Right lobe of liver (tissue), 6 donors: ENCODE measurements at places on chromosomes 2 and 18. TPM values are rescaled to one million over a fixed set of nuclear protein-coding genes. Genes with fewer than 3 reads are reported as not detected.

The AQP12A gene
- total RNA-seq: not detected

The ITPRIPL1 gene
- total RNA-seq: 0.74 TPM

The EIPR1 gene
- 9.7 TPM for total RNA-seq

The ELMOD3 gene
- 12.8 TPM for total RNA-seq

The ZNF532 gene
- 2.4 TPM for total RNA-seq

The CFAP65 gene
- not detected for total RNA-seq

The CNDP2 gene
- total RNA-seq: 178 TPM

The MATN3 gene
- total RNA-seq: not detected

The FHOD3 gene
- 1.2 TPM for total RNA-seq

The NLRC4 gene
- total RNA-seq: 0.62 TPM

DNA sequence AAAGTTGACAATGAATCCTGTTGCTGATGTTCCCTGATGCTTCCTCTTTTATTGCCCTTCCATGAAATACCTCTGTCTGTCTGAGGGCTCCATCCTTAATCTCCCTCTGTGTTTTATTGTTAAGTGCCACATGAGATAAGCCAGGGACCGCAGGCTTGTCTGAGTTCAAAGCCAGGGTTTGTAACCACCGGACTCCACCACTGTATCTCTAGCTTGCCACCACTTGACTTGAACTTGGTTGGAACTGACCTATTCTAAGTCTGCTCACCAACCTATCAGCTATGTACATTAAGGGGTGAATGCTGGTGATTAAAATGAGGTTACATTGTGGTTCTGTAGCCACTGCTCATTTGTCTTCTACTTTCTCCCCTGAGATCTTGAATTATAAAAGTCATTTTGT is 328.5 kb upstream of the ZEB2 start:
- H3K4me1 ChIP-seq: no peaks in the 10 kb centered on the region
- no peak for DNase-seq
- H3K36me3 ChIP-seq: no peaks in the 10 kb centered on the region
- no peak overlapping the region for H3K27ac ChIP-seq
- no peak overlapping the region for H3K4me3 ChIP-seq

DNA sequence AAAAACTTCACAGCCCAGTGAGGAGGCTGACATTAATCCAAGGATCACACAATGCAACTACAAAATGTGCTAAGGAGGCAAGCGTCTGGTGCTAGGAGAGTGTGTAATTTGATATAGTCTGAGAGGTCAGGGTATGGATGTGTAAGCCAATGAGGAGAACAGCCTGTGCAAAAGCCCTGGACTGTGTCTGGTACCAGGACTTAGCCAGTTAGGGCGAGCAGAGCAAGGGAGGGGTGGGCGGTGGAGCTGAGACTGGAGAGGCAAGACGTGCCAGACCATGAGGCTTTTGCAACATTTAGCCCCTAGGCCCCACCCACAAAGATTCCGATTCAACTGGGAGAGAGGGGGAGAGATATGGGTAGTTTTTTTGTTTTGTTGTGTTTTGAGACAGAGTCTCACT is 33.5 kb upstream of the SPRED2 start:
- H3K4me1 ChIP-seq: no peaks in the 10 kb centered on the region
- H3K36me3 ChIP-seq: no peaks in the 10 kb centered on the region

GRCh38 chr18:7566567-7567473 is at the start of gene PTPRM:
TSS of gene PTPRM (plus strand) at chr18:7567316. CDS start at chr18:7567819, 503 bp downstream.
- no peaks in the 10 kb centered on the region for H3K27me3 ChIP-seq
- no peaks in the 10 kb centered on the region for H3K4me1 ChIP-seq
- peak within 1 kb of the TSS; percentile 81 for H3K4me3 ChIP-seq
- peak; percentile 91 for DNase-seq
- H3K27ac ChIP-seq: peak within 1 kb of the TSS; percentile 94

DNA sequence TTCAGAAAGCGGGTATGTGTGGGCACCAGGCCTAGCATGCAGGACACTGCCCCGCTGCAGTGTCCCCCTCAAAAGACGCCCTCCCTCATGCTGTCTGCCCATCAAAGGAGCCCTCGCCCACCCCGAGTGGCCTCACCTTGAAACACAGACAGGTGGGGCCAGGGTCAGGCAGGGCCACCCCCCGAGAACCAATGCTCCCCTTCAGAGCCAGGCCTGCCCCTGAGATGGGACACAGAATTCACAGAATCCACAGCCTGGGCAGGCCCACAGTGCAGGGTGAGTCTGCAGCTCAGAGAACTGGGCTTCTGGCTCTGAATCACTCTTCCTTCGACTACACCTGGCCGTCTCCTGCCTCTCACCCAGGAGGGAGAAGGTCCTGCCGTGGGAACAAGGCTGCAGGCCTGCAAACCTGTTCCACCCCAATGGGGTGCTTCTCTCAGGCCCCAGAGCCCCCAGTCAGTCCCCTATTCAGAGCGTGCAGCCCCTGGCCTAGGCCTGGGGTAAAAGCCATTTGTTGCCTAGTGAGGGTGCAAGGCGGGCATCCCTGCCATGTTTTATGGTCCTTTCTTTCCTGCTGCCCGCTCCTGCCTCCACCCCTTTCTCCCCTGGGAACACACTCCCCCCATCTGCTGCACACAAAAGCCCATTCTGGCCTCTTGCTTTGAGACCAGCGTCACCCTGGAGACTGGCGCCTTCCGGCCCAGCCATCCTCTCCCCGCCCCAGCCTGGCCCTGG is 11.3 kb upstream of the ARHGEF4 start:
- H3K36me3 ChIP-seq: no peaks in the 10 kb centered on the region
- H3K4me3 ChIP-seq: no peak overlapping the region
- H3K27ac ChIP-seq: no peak overlapping the region
- DNase-seq: peak; percentile 7

DNA sequence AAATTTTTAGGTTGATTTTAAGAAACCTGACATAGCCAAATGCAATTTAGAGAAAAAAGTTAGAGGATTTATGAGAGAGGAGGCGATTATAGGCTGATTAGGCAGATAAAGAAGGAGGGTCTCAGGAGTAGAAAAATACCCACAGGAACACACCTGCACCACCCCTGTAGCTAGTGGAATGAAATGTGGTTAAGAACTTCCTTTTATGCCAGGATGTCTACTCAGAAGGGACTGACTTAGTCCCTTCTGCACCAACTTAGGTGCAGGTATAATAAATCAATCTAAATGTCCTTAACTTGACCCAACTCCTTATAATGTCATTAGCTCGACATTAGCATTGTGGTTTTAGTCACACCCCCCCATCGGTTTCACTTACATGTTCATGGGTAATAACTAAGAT is 1274.5 kb upstream of the TMEFF2 start:
- no peak overlapping the region for H3K27ac ChIP-seq
- peaks cover 7% of the 10 kb centered on the region for H3K4me1 ChIP-seq
- no peaks in the 10 kb centered on the region for H3K27me3 ChIP-seq

- no peak overlapping the region for H3K4me3 ChIP-seq
- H3K27ac ChIP-seq: no peak overlapping the region
- DNase-seq: no peak
Observed at GRCh38 chr18:44799382-44799906, 118.8 kb downstream of the SETBP1 start.

- no peak overlapping the region for H3K4me3 ChIP-seq
- no peak overlapping the region for H3K27ac ChIP-seq
- DNase-seq: no peak
- no peaks in the 10 kb centered on the region for H3K27me3 ChIP-seq
- no peaks in the 10 kb centered on the region for H3K36me3 ChIP-seq
Observed at GRCh38 chr2:57408587-57408986, 638.0 kb upstream of the VRK2 start.

GRCh38 chr2:237159006-237159911 is 73.6 kb downstream of the COPS8 start:
- H3K27me3 ChIP-seq: no peaks in the 10 kb centered on the region
- H3K36me3 ChIP-seq: no peaks in the 10 kb centered on the region
- no peaks in the 10 kb centered on the region for H3K4me1 ChIP-seq

DNA sequence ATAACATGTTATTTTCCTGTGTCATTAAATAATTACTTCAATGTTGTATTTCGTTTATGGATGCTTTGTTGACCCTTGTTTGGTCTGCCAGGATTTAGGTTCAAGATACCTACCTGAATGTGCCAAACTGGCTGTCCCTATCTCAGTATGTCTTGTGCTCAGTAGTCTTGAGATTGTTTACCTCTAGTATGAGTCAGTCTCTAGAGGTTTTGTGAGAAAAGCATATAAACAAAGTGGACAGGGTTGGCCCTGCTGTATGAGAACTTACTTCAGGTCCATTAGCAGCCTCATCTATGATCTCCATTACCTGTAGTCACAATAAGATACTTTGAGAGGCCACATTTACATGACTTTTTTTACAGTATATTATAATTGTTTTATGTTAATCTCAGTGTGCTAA is 17.8 kb downstream of the DDX18 start:
- H3K27ac ChIP-seq: no peak overlapping the region
- no peak for DNase-seq
- H3K36me3 ChIP-seq: peaks cover 56% of the 10 kb centered on the region
- peaks cover 5% of the 10 kb centered on the region for H3K4me1 ChIP-seq
- H3K27me3 ChIP-seq: no peaks in the 10 kb centered on the region

- no peak overlapping the region for H3K4me3 ChIP-seq
- peaks cover under 1% of the 10 kb centered on the region for H3K4me1 ChIP-seq
- DNase-seq: no peak
- H3K36me3 ChIP-seq: no peaks in the 10 kb centered on the region
- H3K27me3 ChIP-seq: no peaks in the 10 kb centered on the region
Observed at GRCh38 chr2:112848833-112849232, 12.3 kb upstream of the IL1B start.

GRCh38 chr2:227687189-227687588 is 20.6 kb downstream of the SCYGR5 start:
- no peaks in the 10 kb centered on the region for H3K4me1 ChIP-seq
- H3K27ac ChIP-seq: no peak overlapping the region
- no peaks in the 10 kb centered on the region for H3K27me3 ChIP-seq
- H3K36me3 ChIP-seq: peaks cover 7% of the 10 kb centered on the region

DNA sequence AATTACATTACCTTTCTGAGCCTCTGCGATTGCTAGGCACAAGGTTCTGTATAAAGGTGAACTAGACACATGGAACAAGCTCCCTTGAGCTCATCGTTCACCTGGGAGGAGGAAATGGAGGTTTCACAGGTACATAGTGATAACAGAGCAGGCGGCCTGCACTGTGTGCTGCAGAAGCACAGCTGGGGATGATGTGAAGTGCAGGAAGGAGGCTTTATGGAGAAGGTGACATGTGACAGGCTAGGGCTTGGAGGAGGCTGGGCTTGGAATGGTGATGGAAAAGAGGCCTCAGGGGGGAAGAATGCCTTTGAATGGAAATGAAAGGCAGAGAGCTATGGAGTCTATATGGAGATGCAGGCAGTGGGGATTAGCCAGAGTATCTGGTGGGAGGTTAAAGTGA is 22.9 kb downstream of the MARCHF4 start:
- DNase-seq: no peak
- no peak overlapping the region for H3K27ac ChIP-seq
- H3K4me3 ChIP-seq: no peak overlapping the region
- H3K4me1 ChIP-seq: no peaks in the 10 kb centered on the region

GRCh38 chr2:122636097-122636496 is 880.6 kb downstream of the TSN start:
- DNase-seq: no peak
- H3K4me1 ChIP-seq: no peaks in the 10 kb centered on the region

GRCh38 chr2:1755436-1756191 is 11.3 kb upstream of the PXDN start:
- no peaks in the 10 kb centered on the region for H3K36me3 ChIP-seq
- no peaks in the 10 kb centered on the region for H3K4me1 ChIP-seq
- H3K4me3 ChIP-seq: no peak overlapping the region
- no peaks in the 10 kb centered on the region for H3K27me3 ChIP-seq
- no peak for DNase-seq
- H3K27ac ChIP-seq: no peak overlapping the region

DNA sequence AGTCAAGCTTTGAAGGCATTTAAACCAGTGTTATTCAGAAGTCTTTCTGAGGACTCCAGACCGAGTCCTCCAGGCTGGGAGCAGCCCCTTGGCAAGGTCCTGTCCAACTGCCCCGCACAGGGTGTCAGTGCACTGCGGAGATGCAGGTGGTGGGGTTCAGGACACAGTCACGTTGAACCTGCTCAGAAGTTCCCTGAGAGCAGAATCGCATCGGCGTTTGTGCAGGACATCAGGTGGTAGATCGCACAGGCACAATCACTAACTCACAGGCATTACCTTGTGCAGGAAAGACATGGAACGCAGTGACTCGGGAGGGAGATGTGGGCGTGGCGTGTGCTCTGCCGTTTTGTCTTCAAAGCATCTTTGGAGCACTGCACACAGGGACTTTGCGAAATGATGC is 10.4 kb downstream of the COPS9 start:
- DNase-seq: no peak
- no peaks in the 10 kb centered on the region for H3K27me3 ChIP-seq
- H3K27ac ChIP-seq: no peak overlapping the region
- peaks cover 16% of the 10 kb centered on the region for H3K36me3 ChIP-seq
- H3K4me1 ChIP-seq: no peaks in the 10 kb centered on the region

- no peak for DNase-seq
- no peak overlapping the region for H3K27ac ChIP-seq
- H3K4me1 ChIP-seq: no peaks in the 10 kb centered on the region
- H3K36me3 ChIP-seq: no peaks in the 10 kb centered on the region
- H3K4me3 ChIP-seq: no peak overlapping the region
Observed at GRCh38 chr2:221731432-221732145, 159.5 kb upstream of the EPHA4 start.

DNA sequence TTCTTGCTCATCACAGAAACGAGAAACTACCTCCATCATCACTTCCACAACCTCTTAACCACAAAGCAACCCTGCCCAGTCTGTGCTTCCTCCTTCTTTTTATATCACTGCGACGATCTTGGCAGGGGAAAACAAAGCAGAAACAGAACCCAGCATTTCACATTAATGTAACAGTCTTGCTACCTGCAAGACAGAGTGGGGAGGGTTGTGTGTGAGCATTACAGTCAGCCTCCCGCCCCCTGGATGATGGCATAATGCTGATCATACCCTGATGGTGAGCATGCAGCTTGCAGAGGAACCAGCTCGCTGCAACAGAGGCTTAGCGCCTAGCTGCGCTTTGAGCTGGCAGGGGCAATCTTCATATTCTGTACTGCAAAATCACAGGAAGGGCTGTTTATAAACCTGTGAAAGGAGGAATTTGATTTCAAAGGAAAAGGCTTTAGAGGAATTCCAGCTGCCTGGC is 376.1 kb downstream of the IRS1 start:
- no peaks in the 10 kb centered on the region for H3K27me3 ChIP-seq
- no peaks in the 10 kb centered on the region for H3K4me1 ChIP-seq
- H3K4me3 ChIP-seq: no peak overlapping the region
- DNase-seq: no peak

DNA sequence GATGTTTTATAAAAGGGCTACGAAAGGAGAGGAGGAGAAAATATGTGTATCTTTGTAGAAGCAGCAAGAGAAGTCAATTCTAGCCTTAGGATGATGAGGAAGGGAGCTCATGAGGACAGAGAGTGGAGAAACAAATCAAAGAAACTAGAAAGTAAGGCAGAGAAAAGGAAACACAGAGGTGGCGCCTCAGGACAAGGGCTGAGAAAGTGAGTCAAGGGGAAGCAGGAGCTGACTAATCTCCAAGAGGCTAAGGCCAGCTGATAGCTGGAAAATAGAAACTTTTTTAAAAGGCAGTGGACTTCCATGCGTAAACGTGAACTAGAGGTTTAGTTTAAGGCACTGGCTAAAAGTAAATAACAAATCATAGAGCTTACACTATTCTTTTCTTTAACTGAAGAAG is 173.3 kb downstream of the ANKRD44 start:
- H3K4me1 ChIP-seq: no peaks in the 10 kb centered on the region
- DNase-seq: no peak
- no peaks in the 10 kb centered on the region for H3K36me3 ChIP-seq
- H3K27me3 ChIP-seq: no peaks in the 10 kb centered on the region
- no peak overlapping the region for H3K27ac ChIP-seq

GRCh38 chr18:22563164-22563583 is 145.5 kb upstream of the CTAGE1 start:
- H3K36me3 ChIP-seq: no peaks in the 10 kb centered on the region
- no peak for DNase-seq
- no peak overlapping the region for H3K27ac ChIP-seq
- peaks cover 3% of the 10 kb centered on the region for H3K4me1 ChIP-seq
- H3K4me3 ChIP-seq: no peak overlapping the region
